GM23248 (cell line): ENCODE measurements at places on chromosomes 16 and 17. TPM values are rescaled to one million over a fixed set of nuclear protein-coding genes. Genes with fewer than 3 reads are reported as not detected.
A peak's percentile ranks its signal among the peaks of the same experiment; 100 is the strongest.

DNA sequence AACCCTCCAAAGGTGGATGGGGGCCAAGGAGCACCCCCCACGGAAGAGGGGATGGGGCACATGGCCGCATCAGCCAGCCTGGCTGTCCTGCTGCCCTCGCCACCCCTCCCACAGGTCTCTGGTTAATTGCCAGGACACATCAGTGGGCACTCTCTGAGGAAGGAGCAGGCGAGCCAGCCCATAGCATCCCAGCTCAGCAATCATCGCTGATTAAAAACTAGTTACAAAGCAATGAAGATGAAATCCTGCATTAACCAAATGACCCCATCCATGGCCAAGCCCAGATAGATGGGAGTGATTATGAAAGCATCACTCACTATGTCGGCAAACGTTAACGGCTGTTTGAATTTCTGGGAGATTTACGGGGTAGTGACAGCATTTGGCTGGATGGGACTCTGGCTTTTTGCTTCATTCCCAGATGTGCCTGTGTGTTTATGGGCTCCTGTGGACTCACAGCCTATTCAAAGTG lies 45.3 kb downstream of the CCDC182 start:
- no peaks in the 10 kb centered on the region for H3K36me3 ChIP-seq
- H3K27ac ChIP-seq, result no peak overlapping the region
- no peak overlapping the region for H3K4me3 ChIP-seq
- no peaks in the 10 kb centered on the region for H3K4me1 ChIP-seq
- no peak for DNase-seq
- peaks cover 20% of the 10 kb centered on the region for H3K27me3 ChIP-seq

- no peak for DNase-seq
- no peak overlapping the region for H3K27ac ChIP-seq
- no peaks in the 10 kb centered on the region for H3K27me3 ChIP-seq
- H3K36me3 ChIP-seq, result no peaks in the 10 kb centered on the region
- H3K4me3 ChIP-seq, result no peak overlapping the region
Measured at GRCh38 chr16:53064081-53064578, 9.3 kb downstream of the CHD9 start.

- H3K4me1 ChIP-seq, result no peaks in the 10 kb centered on the region
- H3K4me3 ChIP-seq, result no peak overlapping the region
- no peaks in the 10 kb centered on the region; the same call in 1 of the 2 replicates for H3K27me3 ChIP-seq
- H3K27ac ChIP-seq, result no peak overlapping the region
Measured at GRCh38 chr16:83971165-83972130, 3.4 kb downstream of the NECAB2 start.

- H3K4me1 ChIP-seq, result no peaks in the 10 kb centered on the region
- no peak overlapping the region for H3K4me3 ChIP-seq
- no peak for DNase-seq
- no peak overlapping the region for H3K27ac ChIP-seq
Measured at GRCh38 chr16:15911198-15911597, 22.8 kb upstream of the CEP20 start.

DNA sequence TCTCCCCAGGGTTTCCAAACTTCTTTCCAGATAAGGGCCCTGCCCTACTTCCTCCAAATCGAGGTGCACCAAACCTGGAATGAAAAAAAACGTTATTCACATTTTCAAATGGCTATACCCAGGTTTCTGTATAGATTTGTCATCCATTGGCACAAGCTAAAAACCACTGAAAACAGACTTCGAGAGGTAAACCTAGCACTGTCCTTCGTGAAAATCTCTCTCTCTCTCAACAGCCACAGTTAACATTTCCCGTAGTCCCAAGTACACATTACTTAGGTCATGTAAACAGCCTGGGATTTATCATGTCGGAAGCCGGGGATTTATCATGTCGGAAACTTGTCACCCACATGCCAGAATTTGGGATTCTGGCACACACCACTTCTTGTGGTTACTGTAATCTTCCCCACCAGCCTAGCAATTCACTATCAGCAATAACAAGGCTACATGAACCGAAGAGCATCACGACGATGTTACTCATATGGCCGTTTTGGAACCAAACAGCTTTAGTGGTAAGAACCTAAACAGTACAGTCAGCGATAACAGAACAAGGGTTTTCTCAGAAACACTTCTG lies 1.2 kb downstream of the DDX5 start:
- H3K27ac ChIP-seq, result peak overlapping the region; percentile 100
- no peaks in the 10 kb centered on the region for H3K27me3 ChIP-seq
- DNase-seq, result no peak

DNA sequence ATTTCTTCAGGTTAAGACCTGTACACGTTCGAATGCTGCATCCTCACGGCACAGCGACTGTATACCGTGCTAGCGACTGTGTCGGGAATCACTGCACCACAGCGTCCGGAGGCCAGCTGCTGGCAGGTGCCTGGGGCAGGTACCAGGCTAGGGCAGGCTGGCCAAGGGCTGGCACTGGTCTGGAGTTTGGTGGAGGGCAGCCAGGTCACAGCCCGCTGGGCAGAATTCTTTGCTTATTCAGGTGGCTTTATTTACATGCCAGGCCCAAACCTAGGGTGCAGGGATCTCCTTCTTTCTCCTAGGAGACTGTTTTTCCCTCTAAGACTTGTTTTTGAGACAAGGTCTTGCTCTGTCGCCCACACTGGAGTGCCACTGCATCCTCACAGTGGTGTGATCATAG lies 37.9 kb downstream of the COTL1 start:
- no peaks in the 10 kb centered on the region; the same call in 1 of the 2 replicates for H3K36me3 ChIP-seq
- H3K27ac ChIP-seq, result no peak overlapping the region
- no peaks in the 10 kb centered on the region for H3K4me1 ChIP-seq
- H3K4me3 ChIP-seq, result no peak overlapping the region

DNA sequence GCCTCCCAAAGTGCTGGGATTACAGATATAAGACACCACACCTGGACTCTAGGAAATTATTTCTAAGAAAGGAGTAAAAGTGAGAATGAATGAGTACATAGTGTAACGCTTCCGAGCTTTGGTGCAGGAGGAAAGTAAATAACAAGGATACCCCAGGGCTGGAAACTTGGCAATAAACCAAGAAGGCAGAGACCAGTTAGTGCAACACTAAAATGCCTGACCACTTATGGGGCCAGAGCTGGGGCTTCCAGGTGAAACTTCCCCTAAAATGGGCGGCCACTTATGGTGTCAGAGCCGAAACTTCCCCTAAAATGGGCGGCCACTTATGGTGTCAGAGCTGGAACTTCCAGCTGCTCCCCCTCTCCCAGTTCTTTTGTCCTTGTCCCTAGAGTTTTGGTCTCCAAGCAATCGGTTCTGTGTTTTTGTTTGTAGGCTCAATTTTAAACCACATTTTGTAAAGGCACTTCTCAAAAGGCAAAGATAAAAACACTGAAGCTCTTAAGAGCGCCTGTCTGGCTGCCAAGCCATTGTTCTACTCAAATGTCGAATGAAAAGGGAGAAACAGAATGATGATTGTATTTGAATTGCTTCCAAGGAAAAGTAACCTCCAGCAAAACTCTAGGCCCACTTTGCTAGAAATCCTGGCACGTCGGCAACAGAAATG lies 63.9 kb downstream of the NXN start:
- H3K27ac ChIP-seq, result no peak overlapping the region
- H3K27me3 ChIP-seq, result no peaks in the 10 kb centered on the region
- no peak overlapping the region for H3K4me3 ChIP-seq
- DNase-seq, result no peak
- peaks cover 37% of the 10 kb centered on the region for H3K4me1 ChIP-seq

- peak overlapping the region; percentile 95 for H3K4me3 ChIP-seq
- peaks cover 13% of the 10 kb centered on the region for H3K36me3 ChIP-seq
- peak overlapping the region; percentile 71 for H3K27ac ChIP-seq
- DNase-seq, result peak; percentile 47
Measured at GRCh38 chr16:69564845-69565670, 708 bp upstream of the NFAT5 start.

DNA sequence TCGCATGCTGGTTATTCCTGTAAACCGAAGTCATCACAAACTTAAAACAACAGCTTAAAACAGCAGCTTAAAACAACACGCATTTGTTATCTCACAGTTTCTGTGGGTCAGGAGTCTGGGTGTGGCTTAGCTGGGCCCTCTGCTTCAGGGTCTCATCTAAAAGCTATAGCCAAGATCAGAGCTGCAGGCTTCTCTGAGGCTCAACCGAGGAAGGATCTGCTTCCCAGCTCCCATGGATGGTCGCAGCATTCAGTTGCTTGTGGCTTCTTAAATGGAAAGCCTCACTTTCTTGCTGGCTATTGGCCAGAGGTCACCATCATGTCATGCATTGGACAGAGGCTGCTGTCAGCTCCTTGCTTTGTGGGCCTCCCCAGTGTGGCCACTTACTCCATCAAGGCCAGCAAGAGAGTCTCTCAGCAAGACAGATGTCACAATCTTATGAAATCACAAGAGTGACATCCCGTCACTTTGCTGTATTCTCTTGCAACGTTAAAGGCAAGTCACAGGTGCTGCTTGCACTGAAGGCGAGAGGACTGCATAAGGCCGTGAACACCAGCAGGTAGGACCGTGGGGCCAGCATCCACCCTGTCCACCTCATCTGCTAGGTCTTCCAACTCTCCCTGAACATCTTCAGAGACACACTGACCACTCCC lies 117.9 kb upstream of the TNRC6C start:
- no peak for DNase-seq
- H3K36me3 ChIP-seq, result no peaks in the 10 kb centered on the region
- no peak overlapping the region for H3K27ac ChIP-seq
- H3K27me3 ChIP-seq, result no peaks in the 10 kb centered on the region
- H3K4me3 ChIP-seq, result no peak overlapping the region

GRCh38 chr17:80861892-80862291 lies 129.7 kb upstream of the CHMP6 start:
- DNase-seq, result peak; percentile 20
- H3K27me3 ChIP-seq, result no peaks in the 10 kb centered on the region
- H3K36me3 ChIP-seq, result no peaks in the 10 kb centered on the region
- peaks cover 17% of the 10 kb centered on the region for H3K4me1 ChIP-seq

GRCh38 chr17:77124192-77124889 lies 16.4 kb upstream of the SEC14L1 start:
- no peak overlapping the region for H3K4me3 ChIP-seq
- no peaks in the 10 kb centered on the region for H3K27me3 ChIP-seq
- H3K27ac ChIP-seq, result peak overlapping the region; percentile 60
- peak; percentile 69 for DNase-seq

DNA sequence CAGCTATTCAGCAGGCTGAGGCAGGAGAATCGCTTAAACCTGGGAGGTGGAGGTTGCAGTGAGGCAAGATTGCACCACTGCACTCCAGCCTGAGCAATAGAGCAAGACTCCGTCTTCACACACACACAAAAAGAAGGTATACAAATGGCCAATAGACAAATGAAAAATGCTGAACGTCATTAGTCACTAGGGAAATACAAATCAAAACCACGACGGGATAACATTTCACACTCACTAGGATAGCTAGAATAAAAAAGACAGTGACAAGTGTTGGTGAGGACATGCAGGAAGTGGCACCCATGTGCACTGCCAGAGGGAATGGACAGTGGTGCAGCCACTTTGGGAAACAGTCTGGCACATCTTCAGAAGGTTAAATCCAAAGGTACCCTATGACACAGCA lies 172.9 kb downstream of the FTO start:
- no peaks in the 10 kb centered on the region for H3K27me3 ChIP-seq
- no peak for DNase-seq
- H3K4me3 ChIP-seq, result no peak overlapping the region
- no peaks in the 10 kb centered on the region for H3K36me3 ChIP-seq

DNA sequence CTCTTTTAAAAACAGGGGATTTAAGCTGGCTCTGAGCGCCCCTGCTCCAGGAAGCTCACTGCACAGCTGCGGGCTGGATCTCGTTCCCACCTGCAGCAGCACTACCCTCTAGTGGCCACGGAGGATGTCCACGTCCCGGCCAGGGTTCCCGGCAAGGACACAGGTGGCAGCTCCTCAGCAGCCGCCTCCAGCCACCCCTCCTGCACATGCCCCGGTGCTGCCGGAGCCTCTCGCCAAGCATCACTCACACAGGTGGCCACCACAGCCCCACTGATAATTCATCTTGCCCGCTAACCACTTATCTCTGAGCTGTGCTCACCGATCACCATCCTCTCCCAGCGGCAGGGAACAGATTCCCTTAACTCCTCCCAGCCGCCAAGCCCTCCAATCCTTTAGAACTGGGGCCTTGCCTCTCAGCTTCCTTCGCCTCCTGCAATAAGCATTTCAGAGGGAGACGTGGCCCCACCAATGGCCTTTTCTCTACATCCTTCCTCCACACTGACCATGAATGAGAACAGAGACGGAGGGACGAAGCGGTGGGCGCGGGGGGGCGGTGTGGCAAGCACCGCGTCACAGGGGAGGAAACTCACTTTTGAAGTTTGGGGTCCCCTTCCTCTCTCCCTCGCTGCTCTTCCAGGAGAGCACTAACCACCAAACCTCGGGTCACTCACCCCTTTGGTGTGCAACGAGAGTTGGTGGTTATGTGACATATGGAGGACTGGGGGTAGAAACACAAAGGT lies 222.1 kb downstream of the RBFOX3 start:
- no peaks in the 10 kb centered on the region for H3K36me3 ChIP-seq
- peaks cover 31% of the 10 kb centered on the region for H3K27me3 ChIP-seq
- peak; percentile 73 for DNase-seq
- no peak overlapping the region for H3K27ac ChIP-seq
- H3K4me1 ChIP-seq, result no peaks in the 10 kb centered on the region

- H3K27me3 ChIP-seq, result no peaks in the 10 kb centered on the region
- peaks cover 27% of the 10 kb centered on the region for H3K4me1 ChIP-seq
- peak; percentile 77 for DNase-seq
- peak overlapping the region; percentile 28; the same call in 1 of the 2 replicates for H3K4me3 ChIP-seq
Measured at GRCh38 chr16:68093816-68094613, 8.8 kb downstream of the NFATC3 start.

GRCh38 chr17:7204336-7204735 lies 15.3 kb downstream of the DLG4 start:
- no peak overlapping the region for H3K27ac ChIP-seq
- peaks cover 15% of the 10 kb centered on the region for H3K4me1 ChIP-seq
- DNase-seq, result no peak
- peaks cover 18% of the 10 kb centered on the region for H3K36me3 ChIP-seq
- H3K27me3 ChIP-seq, result no peaks in the 10 kb centered on the region

DNA sequence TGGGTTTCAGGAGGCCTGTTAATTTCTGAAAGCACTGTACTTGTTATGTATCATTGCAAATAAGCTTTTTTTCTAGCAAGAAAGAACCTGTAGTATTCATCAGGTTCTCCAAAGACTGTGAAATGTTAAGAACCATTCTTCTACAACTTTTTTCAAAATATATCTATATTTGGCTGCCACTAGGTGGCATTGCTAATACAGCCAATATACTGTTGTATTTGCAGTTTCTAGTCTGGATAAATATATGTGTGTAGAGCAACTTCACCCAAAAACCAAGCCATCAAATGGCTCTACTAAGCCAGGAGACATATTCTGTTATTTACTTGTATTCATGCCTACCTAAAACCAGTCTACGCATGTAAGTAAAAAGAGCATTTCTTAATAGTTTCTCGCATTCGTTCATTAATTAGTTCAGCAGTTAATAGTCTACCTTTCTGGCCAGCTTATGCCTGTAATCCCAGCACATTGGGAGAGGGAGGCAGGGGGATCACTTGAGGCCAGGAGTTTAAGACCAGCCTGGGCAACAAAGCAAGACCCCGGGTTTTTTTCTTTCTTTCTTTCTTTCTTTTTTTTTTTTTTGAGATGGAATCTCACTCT lies 39.5 kb downstream of the VMP1 start:
- no peak overlapping the region for H3K4me3 ChIP-seq
- DNase-seq, result peak; percentile 78
- H3K27me3 ChIP-seq, result no peaks in the 10 kb centered on the region
- no peaks in the 10 kb centered on the region; the same call in 1 of the 2 replicates for H3K36me3 ChIP-seq

TBC1D26 gene
- total RNA-seq, result not detected in 2 replicates

CXCL16 gene
- total RNA-seq, result 1.6 and 2.5 TPM in 2 replicates

MFAP4 gene
- 79.0 and 97.8 TPM in 2 replicates for total RNA-seq

KRT40 gene
- not detected in 2 replicates for total RNA-seq

INTS2 gene
- total RNA-seq, result 7.8 and 10.5 TPM in 2 replicates

BCL6B gene
- not detected in 2 replicates for total RNA-seq
